Vagina (tissue), 2 donors: ENCODE measurements at places on chromosomes 16 and 17.

- H3K27me3 ChIP-seq, result no peaks in the 10 kb centered on the region
- no peak overlapping the region for H3K4me3 ChIP-seq
- no peak overlapping the region for H3K27ac ChIP-seq
- no peak for DNase-seq
- H3K36me3 ChIP-seq, result no peaks in the 10 kb centered on the region
- H3K4me1 ChIP-seq, result peaks cover 8% of the 10 kb centered on the region
These were observed 8.7 kb upstream of the ETV4 start for GRCh38 chr17:43554857-43555256.

DNA sequence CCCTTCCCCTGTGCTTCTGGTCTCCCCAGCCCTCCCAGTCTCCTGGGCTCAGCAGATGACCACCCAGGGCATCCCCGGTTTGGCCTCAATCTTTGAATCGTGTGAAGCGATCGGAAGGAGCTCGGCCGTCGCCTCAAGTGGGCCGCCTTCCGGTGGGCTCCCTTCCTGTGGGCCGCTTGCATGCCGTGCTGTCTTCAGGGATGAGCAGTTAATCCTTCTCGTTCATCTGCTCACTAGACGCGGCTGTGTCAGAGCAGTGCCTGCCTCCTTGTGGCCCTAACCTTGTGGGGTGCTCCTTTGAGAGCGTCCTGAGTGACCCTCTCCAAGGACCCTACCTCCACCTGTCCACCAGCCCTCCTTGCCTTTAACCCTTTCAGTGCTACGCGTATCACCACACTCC, 40.4 kb downstream of the BAIAP2 start:
- no peak overlapping the region for H3K27ac ChIP-seq
- H3K36me3 ChIP-seq, result no peaks in the 10 kb centered on the region
- no peak overlapping the region for H3K4me3 ChIP-seq
- DNase-seq, result no peak
- peaks cover 30% of the 10 kb centered on the region for H3K4me1 ChIP-seq

- DNase-seq, result no peak
- H3K27me3 ChIP-seq, result no peaks in the 10 kb centered on the region
- H3K4me1 ChIP-seq, result no peaks in the 10 kb centered on the region
- H3K36me3 ChIP-seq, result no peaks in the 10 kb centered on the region
- H3K27ac ChIP-seq, result no peak overlapping the region
These were observed 11.2 kb downstream of the P2RX1 start for GRCh38 chr17:3905017-3905520.

DNA sequence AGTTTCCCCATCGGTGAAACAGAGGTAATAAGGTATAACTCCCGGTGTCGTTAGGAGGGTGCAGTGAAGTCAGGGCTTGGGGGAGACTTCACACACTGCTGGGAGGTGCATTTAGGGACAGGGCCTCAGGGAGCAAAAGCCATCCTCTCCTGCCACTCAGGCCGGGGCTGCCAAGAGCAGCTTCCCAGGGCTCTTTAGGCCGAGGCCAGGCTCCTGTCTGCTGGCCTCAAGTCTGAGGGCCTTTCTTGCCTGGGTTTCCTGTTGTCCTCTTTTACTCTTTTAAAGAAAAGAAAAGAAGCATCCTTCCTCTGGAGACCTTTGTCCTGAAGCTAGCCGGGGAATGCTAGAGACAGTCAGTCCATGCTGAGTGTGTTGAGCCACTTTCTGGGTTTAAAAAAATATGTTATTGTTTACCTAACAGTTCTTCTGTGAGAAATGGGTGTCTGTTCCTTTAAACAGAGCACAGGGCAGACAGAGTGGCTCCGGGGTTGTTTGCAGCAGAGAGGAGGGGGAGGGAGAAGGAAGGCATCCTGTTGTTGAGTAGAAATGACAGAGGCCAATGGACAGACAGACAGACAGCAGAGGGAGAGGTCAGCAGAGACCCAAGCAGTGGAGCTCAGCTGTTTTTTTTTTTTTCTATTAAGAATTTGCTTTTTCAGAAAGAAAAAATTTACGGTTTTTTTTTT, 79.1 kb downstream of the C17orf67 start:
- H3K27ac ChIP-seq, result no peak overlapping the region
- no peak for DNase-seq
- H3K4me1 ChIP-seq, result no peaks in the 10 kb centered on the region
- H3K36me3 ChIP-seq, result no peaks in the 10 kb centered on the region
- no peaks in the 10 kb centered on the region for H3K27me3 ChIP-seq

- no peaks in the 10 kb centered on the region for H3K36me3 ChIP-seq
- no peak overlapping the region for H3K4me3 ChIP-seq
- no peak overlapping the region for H3K27ac ChIP-seq
These were observed 20.3 kb upstream of the PECAM1 start for GRCh38 chr17:64410750-64411490.
